ENCODE measurements at places on chromosomes 7 and 10. TPM values are rescaled to one million over a fixed set of nuclear protein-coding genes. Genes with fewer than 3 reads are reported as not detected.

CFTR gene
- total RNA-seq: 0.87 TPM

ANKRD1 gene
- total RNA-seq: 2,249 TPM

UTF1 gene
- total RNA-seq: not detected

- no peak for DNase-seq
Measured at GRCh38 chr10:103574097-103575061, 80.9 kb downstream of the NEURL1 start.

DNA sequence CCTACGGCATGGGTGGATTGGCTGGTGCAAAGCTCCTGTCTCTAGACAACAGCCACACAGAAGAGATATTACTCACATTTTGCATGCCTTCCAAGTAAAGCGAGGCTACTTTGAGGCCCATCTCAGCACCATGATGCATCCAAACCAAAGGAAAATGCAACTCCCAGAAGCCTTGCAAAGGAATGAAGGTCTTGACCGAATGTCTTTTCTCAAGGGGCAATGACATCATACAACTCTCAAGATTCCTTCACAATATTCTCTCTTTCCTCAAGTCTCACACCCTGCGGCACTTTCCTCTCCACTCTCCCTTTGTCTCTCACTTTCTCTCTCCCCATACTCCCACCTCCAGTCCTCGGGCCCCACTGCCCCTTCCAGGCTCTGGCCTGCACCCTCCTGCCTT lies 44.8 kb upstream of the CPXM2 start:
- no peak for DNase-seq

DNA sequence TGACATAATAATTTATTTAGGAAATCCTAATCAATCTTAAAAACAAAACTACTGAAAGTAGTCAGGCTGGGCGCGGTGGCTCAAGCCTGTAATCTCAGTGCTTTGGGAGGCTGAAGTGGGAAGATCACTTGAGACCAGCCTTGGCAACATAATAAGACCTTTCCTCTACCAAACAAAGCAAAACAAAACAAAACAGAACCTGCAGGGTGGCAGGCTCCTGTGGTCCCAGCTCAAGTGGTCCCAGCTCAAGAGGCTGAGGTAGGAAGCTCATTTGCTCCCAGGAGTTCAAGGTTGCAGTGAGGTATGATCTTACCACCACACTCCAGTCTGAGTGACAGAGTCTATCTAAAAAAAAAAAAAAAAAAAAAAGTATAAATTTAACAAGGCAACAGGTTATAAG lies 748.0 kb downstream of the CNTNAP2 start:
- DNase-seq: no peak

GRCh38 chr7:5657901-5658300 lies 123.6 kb downstream of the RNF216 start:
- DNase-seq: no peak

DNA sequence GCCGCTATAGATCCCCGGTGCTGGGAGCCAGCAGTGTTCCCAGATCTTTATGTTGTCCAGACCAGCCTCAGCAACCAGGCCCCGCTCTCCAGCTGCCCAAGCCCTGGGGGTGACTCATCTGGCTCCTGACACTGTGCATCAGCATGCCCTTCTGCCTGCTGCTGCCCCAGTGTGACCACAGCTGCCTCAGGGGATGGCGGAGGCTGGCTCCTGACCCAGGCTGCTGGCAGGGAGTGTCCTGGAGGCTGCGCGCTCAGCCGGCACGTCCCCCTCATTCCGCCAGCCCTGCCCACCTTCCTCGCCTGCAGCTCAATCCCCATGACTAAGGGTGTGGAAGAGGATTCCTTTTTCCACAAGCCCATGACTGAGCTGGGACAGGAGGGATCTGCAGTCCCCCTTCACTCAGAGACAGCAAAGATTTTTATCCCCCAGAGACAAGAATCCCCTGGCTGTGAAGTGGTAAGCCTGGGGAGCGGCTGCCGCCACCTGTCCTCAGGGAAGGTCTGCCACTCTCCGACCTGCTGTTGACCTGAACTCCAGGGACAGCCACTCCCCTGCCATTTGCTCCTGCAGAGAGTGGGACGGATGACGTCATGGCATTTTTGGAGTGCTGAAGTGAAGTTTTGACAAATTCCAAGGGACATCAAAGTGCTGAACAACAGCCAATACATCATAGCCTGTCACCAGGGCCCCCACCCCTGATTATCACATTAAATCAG lies 182.8 kb upstream of the BMPER start:
- no peak for DNase-seq

DNA sequence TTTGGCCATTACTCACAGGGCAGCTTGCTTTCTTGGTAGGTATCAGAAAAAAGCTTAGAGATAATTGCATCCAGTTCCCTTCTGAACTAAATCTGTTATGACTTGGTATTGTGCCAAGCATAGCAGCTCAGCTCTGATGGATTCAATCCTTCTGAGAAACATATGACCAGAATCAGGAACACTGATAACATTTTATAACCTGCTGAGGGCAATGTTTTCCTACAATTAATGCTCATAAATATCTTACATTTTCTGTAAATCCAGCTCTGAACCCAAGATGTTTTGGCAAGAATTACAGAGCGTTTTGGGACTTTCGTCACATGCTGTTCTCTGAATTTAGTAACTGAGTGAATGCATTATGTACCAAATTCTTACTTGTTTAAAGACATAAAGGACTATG lies 167.8 kb downstream of the KIF20B start:
- DNase-seq: no peak

DNA sequence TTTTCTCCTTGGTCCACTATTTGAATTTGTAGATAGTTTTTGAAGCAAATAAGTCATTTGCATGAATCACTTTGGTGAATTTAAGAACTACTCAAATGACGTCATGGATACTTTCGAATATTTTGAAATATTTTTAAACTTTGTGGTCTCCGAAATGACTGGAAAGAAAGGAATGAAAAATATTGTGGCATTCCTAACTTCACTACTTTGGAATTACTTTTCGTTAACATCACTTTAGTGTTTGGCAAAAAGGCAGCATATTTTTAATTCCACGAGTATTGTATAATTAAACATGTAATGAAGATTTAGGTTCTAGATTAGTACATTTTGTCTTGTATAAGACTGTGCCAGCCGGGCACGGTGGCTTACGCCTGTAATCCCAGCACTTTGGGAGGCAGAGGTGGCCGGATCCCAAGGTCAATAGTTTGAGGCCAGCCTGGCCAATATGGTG lies 35.3 kb upstream of the ZRANB1 start:
- DNase-seq: no peak

GRCh38 chr7:31408140-31408729 lies 67.7 kb upstream of the NEUROD6 start:
- DNase-seq: no peak

- no peak for DNase-seq
Measured at GRCh38 chr10:80407812-80408241, 524 bp upstream of the PRXL2A start.

- DNase-seq: no peak
Measured at GRCh38 chr7:127858915-127859189, 172.4 kb downstream of the LRRC4 start.

DNA sequence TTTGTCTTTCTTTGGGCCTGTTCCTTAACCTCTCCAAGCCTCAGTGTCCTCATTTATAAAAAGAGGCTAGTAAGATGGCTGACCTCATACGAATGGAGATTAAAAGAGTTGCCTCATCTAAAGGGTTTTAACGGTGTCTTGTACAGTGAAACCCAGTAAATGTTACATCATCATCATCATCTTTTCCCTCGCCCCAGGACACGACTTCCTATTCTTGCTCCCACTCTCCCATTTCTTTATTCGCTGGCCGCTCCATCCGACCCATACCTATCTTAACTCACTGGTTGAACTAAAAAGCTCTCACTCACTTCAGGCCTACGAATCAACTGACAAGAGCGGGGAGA lies 554 bp downstream of the FRA10AC1 start:
- no peak for DNase-seq

DNA sequence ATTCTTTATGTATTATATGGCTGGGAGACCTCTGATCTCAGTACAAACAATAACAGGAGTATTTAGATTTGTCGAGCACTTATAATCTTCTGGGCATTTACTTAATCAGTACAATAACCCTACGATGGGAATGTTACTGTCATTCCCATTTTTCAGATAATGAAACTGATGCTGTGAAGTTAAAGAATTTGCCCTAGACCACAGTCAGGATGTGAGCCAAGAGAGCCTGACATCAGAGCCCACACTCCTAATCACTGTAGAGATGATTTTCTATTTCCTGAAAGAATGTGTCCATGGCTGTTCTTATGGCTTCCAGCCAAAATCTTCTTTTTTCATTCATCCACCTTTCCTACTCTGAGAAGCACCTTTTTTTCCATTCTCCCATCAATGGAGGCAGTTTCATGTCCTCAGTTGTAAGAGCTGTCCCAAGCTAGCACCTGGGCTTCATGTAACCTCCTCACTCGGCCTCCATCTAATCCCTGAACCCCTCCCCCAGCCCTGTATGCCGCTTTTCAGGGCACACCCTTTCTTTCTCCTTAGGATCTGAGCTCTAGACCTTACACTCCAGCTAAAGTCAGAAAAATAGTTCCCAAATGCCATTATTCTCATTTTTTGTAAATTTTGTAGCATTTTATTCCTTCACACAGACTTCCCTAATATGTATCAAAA lies 12.2 kb upstream of the CAV1 start:
- DNase-seq: no peak
